ENCODE measurements at places on chromosomes 16 and 17.

DNA sequence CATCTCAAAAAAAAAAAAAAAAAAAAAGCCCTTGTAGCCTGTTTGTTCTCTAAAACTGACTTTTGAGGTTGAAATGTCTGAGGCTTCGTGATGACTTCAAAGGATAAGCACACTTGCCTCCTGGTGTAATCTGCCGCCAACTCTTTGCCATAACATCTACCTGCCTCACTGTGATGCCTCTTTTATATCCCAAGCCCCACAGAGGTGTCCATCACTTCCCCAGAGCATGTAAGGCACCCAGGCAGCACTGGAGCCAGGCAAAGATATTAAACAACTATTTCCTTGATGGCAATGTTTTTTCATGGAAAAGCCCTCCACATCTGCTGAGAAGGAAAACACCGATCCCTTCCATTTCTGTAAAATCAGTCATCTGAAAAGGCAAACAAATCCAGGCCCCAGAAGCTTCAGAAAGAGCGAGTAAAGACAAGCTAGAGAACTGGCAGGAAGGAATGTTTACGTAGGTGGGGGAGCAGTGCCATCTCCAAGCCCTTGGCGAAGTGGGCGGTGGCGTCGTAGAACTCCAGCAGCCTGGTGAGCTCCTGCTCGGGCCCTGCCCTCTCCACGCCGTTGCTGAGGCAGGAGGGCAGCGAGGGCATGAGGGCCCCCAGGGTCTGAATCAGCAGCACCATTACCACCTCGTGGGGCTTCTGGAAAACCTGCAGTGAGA, 28.6 kb downstream of the COG7 start:
- DNase-seq = no peak

DNA sequence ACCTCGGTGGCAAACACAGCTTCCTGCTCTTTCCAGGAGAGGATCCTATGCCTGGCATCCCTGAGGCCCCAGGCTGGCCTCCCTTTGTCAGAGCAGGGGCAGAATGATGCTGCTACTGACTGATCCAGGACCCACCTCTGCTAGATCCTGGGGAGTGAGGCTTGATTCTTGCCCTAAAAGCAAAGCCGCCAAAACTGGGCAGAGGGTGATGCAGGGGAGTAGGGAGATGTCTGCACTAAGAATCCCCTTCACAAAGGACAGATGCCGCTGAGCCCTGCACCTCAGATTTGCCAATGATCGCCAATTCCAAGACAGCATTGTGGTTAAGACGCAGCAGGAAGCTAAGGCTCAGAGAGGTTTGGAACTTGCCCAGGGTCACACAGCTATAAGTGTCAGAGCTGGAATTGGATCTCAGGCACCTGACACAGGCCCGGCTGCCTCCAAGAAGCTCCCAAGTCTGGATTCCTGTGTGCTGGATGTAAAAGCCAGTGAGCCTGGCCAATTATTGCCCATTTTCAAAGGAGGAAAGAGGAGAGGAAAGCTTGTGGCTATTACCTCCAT, 60.7 kb upstream of the TNRC6C start:
- no peak for DNase-seq

GRCh38 chr17:19249681-19250080, 12.5 kb downstream of the EPN2 start:
- DNase-seq = no peak

DNA sequence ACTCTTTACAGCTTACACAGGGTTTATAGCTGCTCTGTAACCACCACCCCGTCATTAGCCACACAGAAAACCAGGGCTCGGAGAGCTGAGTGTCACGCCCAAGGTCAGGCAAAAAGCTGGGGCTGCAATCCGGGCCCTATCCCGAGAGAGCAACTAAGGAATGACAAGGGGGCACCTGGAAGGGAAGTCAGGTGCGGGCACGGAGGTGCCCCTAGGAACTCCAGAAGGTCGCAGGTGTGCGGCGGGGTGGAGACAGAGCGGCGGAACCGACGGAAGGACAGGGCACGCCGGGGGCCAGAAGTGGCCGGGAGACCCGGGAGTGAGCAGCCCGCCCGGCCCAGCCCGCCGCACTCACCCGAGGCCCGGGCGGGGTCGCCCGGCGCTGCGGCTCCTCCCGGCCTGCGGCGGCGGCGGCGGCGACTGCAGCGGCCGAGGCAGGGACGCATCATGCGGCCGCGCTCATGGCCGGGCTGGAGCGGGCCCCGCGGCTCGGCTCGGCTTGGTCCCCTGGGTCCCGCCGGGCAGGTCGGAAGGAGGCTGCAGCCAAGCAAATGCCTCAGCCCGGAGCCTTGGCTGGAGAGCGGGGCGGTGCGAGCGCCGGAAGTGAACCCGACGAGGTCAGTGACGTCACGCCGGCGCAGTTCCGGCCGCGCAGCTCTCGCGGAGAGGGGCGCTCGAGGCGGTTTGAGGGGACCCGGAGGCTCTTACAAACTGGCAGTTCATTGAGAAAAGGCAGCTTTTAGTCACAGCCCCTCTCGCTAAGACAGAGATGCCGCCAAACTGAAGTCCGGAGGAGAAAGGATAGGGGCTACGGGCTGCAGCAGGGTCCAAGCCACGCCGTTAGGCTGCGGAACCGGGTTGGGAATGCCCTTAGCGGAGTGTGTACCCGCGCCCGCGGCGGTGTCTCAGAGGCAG, at the start of gene ZDHHC7:
ZDHHC7 (minus strand) TSS at position 605 of the 915 bp plus-strand sequence. CDS start 20,917 bp downstream, outside the sequence.
- peak; percentile 73 for DNase-seq

Measured in brain microvascular endothelial cell (primary cell).